Kidney (tissue), 22 donors: ENCODE measurements at places on chromosomes 5 and 9. TPM values are rescaled to one million over a fixed set of nuclear protein-coding genes. Genes with fewer than 3 reads are reported as not detected.

- DNase-seq: no peak
Observed at GRCh38 chr5:167389537-167389936, 901.9 kb upstream of the WWC1 start.

- DNase-seq: no peak
Observed at GRCh38 chr5:92711956-92712355, 869.1 kb downstream of the NR2F1-AS1 start.

GRCh38 chr9:75830303-75830702, 60.2 kb upstream of the PCSK5 start:
- DNase-seq: no peak

ERGIC1 gene
- total RNA-seq: 183 TPM

GABRA6 gene
- not detected for total RNA-seq

- DNase-seq: no peak
Observed at GRCh38 chr9:22052376-22052945, 43.4 kb upstream of the CDKN2B start.

- no peak for DNase-seq
Observed at GRCh38 chr5:67409126-67409777, 212.7 kb upstream of the CD180 start.

GRCh38 chr5:106956886-106957285, 713.9 kb downstream of the EFNA5 start:
- no peak for DNase-seq

DNA sequence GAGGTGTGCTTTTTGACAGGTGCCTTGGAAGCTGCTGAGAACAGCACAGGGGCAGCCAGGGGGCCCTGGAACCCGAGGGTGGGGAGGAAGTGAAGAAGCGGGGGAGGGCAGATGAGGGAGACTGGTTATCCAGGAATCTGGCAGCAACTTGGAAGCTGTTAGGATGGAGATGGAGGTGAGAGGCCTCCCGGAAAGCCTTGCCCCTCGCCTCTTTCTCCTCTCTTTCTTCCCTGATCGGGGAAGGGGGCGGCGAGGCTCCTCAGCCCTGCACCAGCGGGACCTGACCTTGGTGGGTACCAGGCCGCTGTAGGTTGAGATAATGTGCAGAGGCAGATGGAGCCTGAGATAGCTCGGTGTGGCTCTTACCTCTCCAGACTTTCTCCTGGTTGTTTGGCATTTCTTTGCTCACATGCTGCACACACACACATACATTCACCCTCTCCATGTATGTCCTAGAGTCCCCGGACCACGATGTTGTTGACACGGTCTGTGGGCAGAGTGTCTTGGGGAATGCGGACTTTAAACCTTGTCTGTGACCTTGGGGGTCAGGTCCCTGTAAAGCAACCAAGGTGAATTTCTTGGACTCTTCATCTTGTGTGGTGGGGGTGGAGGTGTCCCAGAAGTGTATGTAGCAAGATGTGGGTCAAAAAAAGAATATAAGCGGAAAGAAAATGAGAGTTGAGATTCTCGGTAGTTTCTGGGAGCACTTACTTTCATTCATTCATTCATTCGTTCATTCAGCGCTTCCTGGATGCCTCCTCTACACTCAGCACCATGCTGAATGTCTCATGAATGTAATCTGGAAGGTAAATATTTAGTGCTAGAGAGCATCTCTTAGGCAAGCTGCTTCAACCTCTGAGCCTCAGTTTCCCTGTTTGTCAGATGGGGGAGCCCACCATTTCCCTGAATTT, 1.6 kb downstream of the WWC1 start:
- DNase-seq: peak; percentile 45

DNA sequence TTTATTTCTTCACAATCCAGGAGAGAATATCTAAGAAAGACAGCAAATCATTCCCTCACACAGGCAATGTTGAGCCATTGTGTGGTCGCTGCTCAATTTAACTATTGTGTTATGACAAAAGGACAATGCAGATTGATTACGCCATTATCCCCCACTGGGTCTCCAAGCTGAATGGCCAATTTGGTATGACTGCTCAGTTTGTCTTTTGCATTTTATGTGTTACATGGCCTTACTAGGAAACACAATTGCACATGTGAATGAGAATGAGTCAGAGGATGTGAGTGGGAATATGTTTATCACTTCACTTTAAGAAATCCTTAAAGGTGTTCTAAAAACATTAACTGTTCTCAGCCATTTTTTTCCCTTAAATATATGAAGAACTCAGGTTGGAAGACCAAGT, 108.3 kb downstream of the FAM174A start:
- no peak for DNase-seq

- no peak for DNase-seq
Observed at GRCh38 chr9:109346904-109347303, 26.0 kb upstream of the EPB41L4B start.

GLRA1 gene
- not detected for total RNA-seq

DNA sequence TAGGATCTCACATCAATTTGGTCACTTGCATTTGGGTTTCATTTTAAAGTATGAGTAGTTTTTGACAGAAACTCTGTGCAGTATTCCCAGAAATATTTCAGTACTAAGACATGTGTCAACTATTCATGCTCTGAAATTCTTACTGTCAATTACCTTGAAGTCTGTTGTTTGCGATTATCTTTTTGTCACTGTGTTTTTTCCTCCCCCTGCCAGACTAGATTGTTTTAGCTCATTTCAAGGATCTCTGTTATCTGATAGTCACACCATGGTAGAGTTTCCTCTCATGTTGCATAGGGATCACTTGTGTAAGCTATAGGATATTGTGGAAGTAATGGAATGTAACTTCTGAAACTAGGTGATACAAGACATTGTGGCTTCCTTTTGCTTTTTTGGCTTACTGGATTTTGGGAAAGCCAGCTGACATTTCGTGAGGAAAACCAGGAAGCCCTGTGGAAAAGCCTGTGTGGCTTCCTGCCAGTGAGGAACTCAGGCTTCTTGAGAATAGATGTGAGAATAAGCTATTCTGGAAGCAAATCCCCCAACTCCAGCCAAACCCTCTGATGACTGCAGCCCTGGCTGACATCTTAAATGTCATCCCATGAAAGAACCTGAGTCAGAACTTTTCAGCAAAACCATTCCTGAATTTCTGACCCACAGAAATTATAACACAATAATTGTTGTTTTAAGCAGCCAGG, 122.2 kb downstream of the FGF10 start:
- no peak for DNase-seq

DNA sequence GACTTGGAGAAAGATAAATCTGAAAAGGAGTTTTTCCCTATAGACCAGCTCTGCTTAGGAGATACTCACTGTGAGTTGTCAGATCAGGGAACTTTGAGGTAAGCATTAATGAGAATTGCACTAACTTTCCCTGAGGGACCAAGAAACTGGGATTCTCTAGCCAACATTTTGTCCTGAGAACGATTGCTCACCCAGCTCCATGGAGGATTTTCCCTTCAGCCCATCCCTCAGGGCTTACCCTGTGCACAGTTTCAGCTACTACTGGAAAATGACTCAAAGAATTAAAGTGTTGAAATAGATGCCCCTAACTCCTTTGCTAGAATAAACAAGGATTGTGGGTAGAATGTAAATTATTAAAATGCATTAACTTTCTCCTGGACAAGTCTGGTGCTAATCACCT, 237.2 kb upstream of the IL12B start:
- DNase-seq: no peak

PCDHGA10 gene
- 5.1 TPM for total RNA-seq

- DNase-seq: peak; percentile 53
Observed at GRCh38 chr9:131534721-131535237, 3.7 kb upstream of the UCK1 start.

- DNase-seq: no peak
Observed at GRCh38 chr9:93244510-93245436, 60.8 kb downstream of the WNK2 start.

GRCh38 chr9:16611001-16611400, 259.5 kb downstream of the BNC2 start:
- DNase-seq: no peak

- no peak for DNase-seq
Observed at GRCh38 chr9:110093417-110093816, 114.5 kb downstream of the C9orf152 start.

REEP2 gene
- 1.9 TPM for total RNA-seq

CARTPT gene
- not detected for total RNA-seq

- DNase-seq: no peak
Observed at GRCh38 chr5:142806841-142807267, 36.7 kb downstream of the ARHGAP26 start.

DNA sequence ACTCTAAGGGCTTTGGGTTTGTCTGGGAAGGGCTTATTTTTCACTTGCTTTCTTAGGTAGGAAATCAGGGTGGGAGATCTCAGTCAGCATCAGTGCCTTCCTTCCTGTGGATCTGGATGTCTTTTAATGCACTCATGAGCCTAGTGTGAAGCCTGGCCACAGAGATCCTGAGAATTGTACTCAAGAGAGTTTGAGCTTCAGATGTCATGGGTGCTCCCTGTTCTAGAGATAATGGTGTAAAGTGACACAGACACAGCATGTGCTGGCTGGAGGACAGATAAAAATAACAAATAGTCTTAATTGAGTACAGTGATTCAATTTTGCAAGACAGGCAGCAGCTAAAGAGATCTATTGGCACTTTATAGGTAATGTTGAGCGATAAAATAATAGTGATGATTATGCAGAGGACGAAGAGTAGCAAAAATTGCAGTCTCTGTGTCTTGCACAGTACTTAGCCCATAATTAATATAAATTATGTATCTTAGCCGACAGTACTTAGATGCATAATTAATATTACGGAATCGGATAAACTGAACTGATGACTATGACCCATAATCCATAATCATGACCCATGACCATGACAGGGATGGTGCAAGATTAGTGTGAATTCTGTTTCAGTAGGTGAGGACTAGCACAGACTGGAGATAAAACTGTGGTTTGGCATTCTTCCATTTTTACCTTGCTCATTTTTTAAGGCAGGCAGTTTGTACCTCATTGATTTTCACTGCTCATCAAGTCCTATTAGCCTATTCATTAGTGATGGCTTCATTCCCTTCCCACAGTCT, 408.7 kb upstream of the PIK3R1 start:
- no peak for DNase-seq

- DNase-seq: peak; percentile 75
Observed at GRCh38 chr5:125043781-125044391, 297.4 kb upstream of the ZNF608 start.

DNA sequence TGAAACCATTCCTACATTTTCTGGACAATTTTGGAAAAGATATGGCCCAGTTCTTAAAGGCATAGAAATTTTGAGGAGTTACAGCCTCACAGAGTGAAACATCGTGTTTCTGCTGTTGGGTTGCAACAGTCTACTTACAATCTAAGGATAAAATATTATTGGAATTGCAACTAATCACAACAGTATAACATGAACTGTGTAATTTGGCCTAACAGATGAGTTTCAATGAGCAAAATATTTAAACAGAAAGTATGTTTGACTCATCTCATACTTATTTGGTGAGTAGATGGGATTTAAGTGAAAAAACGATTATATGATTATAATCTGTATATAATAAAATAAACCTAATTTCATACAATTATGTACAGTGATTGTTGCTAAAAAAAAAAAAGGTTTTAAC, 1061.8 kb downstream of the CDH12 start:
- DNase-seq: no peak

GRCh38 chr9:123540457-123540856, 184.5 kb downstream of the CRB2 start:
- no peak for DNase-seq

AUH gene
- total RNA-seq: 31.6 TPM

ADAMTS19 gene
- total RNA-seq: not detected

DNA sequence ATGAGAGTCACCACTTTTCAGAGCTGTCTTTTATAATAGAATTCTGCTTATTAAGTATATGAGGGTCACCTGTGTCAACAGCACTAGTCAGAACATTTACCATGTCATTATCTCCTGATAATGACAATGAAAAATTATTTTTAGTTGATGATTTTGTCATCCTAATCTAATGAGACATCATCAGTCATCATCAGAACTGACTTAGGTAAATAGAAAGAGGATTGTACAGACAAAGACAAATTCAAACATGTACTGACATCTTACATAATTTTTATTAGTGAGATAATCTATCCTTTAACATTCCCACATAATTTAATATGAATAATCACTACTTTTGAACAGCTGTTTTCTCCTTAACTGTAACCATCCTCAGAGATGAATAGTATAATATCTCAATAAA, 22.6 kb downstream of the CDH9 start:
- no peak for DNase-seq

GRCh38 chr9:35942286-35942685, 15.7 kb downstream of the OR2S2 start:
- no peak for DNase-seq

GRCh38 chr5:132321109-132321721, 27.0 kb downstream of the SLC22A4 start:
- DNase-seq: no peak

DNA sequence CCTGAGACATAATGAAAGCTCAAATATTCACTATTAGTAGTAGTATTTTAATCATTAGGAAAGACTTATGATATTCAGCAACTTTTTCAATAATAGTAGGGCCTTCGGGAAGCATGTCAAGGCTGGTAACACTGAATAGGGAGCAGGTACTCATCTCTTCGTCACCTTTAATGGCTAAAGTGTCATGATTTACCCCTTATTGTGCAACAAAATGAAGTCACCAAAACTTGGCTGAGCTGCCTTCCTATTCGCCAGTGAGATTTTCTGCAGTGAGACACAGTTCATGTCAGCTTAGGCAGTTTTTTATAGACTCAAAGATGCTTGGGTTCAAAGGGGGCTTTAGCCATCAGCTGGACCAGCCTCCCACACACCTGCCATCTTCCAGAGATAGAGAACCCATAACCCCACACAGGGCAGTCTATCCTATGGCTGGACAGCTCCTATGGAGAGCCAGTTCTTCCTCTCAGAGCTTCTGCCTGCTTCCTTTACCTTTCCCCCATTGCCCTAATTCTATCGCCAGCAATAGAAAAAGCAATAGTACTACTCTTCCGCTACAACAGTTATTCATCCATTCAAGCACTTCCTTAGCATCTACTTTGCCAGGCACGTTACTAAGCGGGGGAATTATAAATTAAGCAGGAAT, 2.3 kb upstream of the CPLX2 start:
- DNase-seq: no peak

DNA sequence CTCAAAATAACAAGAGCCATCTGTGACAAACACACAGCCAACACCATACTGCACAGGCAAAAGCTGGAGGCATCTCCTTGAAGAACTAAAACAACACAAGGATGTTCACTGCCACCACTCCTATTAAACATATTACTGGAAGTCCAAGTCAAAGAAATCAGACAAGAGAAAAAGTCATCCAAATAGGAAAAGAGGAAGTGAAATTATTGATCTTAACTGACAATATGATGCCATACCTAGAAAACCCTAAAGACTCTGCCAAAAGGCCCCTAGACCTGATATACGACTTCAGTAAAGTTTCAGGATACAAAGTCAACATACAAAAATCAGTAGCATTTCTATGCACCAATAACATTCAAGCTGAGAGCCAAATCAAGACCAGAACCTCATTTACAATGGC, 30.0 kb upstream of the MACIR start:
- no peak for DNase-seq

- no peak for DNase-seq
Observed at GRCh38 chr5:57524348-57525060, 41.9 kb upstream of the ACTBL2 start.

CDHR2 gene
- 4.2 TPM for total RNA-seq

ORM1 gene
- total RNA-seq: not detected

GRCh38 chr5:156414391-156414790, 87.4 kb downstream of the SGCD start:
- no peak for DNase-seq

- DNase-seq: no peak
Observed at GRCh38 chr5:103375863-103376591, 117.5 kb downstream of the MACIR start.
